ENCODE measurements at places on chromosomes 12 and 14.

GRCh38 chr14:74568911-74569310, 43.1 kb downstream of the LTBP2 start:
- DNase-seq = no peak

DNA sequence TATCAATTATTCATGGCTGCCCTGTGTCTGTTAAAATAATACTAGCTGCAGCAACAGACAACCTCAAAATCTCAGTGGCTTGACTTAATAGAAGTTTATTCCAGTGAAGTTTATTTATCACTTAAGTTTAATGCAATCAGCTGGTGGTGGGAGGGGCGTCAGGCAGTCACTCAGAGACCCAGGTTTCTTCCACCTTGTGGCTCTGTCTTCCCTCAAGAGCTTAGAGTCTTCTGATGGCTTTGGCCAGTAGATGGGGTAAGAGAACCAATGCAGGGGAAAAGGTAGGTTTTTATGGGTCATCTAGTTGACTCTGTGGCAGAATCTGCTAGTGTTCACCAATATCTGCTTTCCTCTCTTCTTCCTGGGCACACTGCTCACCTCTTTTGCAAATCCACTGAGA, 668.9 kb downstream of the AACS start:
- DNase-seq = no peak

GRCh38 chr14:50524060-50524459, 8.3 kb downstream of the MAP4K5 start:
- no peak for DNase-seq

- DNase-seq = no peak
Observed at GRCh38 chr14:68173227-68173972, 353.8 kb downstream of the RAD51B start.

DNA sequence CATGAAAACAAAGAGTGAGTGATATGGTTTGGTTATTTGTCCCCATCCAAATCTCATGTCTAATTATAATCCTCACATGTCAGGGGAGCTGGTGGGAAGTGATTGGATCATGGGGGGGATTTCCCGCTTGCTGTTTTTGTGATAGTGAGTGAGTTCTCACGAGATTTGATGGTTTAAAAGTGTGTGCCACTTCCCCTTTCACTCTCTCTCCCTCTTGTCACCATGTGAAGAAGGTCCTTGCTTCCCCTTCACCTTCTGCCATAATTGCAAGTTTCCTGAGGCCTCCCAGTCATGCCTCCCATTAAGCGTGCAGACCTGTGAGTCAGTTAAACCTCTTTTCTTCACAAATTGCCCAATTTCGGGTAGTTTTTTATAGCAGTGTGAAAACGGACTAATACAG, 2.1 kb upstream of the ATXN7L3B start:
- DNase-seq = no peak

DNA sequence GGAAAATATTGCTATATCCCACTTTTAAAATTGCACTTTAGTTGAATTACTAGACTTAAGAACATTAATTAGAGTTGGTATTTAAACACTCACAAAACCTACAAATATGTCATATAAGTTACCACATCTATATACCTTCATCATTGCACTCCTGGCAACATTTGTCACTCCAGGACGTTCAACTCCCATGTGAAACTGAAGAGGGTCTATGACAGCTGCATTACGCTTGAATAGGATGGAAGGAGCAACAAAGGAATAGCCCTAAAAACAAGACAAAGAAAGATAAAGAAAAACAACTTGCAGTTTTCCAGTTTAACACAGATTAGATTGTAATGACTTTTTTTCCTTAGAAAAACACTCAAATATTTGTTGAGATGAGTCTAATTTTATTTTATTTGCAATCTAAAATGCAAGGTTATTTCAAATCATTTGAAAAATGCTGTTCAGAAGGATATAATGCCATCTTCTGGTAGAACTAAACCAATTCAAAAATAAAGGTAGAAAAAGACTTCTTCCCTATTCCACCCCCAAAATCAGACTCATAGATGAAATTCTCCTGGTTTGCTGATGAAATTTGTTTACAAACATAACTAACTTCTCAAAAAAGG, 84.3 kb upstream of the TTC7B start:
- no peak for DNase-seq

DNA sequence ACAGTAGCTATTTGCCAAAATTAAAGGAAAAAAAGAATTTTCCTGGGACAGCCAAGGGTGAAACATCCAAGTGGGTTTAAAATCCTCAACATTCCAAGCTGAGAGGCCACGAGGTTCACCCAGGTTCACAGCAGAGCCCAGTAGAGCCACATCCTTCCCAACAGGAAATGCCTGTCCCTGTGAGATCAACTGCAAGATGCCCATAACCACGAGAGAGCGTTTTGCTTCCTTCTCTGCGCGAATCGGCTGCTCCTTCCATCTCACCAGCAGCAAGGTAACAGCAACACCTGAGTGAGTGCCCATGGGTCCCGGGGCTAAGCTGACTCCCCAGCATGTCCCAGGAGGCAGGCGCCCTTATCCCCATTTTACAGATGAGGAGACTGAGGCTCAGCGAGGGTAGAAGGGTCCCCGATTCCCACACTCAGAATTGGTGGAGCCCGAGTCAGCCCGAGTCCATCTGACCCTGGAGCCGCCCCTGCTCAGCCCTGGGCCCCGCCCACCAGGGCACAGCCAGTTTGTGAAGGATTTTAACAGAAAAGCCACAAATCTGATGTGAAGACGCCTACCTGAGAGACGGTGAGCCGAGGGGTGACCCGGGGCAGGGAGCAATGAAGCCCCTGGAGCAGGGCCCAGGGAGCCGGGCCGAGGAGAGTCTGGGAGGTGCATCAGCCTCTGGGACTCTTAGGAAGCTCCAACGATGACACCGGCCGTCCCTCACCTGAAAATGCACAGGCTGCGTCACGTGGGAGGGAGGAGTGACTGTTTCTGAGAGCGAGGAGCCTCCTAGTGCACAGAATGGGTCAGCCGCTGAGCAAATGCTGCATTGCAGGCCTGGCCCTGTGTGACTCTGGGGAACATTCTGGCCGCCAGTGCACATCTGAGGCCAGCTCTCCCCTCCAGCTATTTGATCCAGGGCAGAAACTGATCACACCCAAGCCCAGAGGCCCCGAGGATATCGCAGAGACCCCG, 236.9 kb upstream of the SFSWAP start:
- DNase-seq = no peak

DNA sequence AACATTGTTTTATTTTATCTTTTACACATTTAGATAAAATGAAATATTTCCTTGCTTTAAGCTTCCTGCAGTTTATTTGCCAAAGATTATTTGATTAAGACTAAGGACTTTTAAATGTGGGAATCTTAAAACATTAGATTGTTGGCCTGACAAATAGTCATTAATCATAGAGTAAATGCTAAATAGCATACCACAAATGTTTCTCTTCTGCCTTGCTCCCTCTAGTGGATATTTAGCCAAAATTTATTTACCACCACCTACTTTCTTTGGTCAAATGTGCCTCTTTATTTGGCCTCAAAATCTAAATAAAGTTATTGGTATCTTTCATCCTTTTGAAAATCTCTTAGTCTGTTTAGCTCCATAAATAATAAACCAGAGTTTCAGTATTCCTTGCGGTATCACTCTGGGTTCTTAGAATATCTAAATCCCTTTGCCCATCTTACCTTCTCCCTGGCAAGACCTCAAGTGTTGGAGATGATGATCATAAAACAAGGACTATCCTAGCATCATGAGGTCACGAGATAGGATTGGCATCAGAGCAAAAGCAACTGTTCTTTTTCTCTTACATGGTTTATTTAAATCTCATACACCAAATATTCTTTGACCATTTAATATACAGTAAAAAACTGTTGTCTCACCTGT, 150.6 kb upstream of the AEBP2 start:
- DNase-seq = no peak

GRCh38 chr12:54968181-54968730, 16.3 kb downstream of the TESPA1 start:
- DNase-seq = no peak

GRCh38 chr12:51008329-51009055, 17.7 kb downstream of the SLC11A2 start:
- no peak for DNase-seq

GRCh38 chr14:76348898-76349297, 27.0 kb upstream of the ESRRB start:
- DNase-seq = no peak

GRCh38 chr12:45400991-45401390, 185.1 kb downstream of the ANO6 start:
- DNase-seq = no peak

DNA sequence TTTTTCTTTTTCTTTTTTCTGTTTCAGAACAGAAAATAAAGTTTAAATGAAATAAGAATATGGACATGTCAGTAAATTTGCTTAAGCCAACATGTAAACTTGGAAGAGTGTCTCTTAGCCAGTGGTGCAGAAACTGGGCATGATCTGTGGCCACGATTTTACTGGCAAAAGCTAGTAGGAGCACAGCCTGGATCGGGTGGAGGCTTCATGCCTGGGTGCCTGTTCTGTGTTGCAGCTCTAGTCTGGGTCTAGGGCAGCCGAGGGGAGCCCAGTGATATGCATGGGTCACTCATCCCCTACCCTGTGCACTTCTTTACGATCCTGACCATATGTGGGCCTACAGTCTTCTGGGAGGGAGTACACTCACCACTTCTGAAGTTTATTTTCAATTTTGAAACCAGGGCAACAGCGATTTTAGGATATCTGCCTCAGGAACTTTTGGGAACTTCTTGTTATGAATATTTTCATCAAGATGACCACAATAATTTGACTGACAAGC, 45.6 kb upstream of the SMCO2 start:
- no peak for DNase-seq

GRCh38 chr12:58034311-58034710, 92.9 kb downstream of the ATP23 start:
- DNase-seq = no peak

All from activated T-cell treated with anti-CD3 and anti-CD28 coated beads, Interleukin-2, amount 50 U/mL, for 1 hour (primary cell).